NCI-H510A treated with DMSO at 0.1 percent for 48 hours (cell line): ENCODE measurements at places on chromosomes 1 and 21.

DNA sequence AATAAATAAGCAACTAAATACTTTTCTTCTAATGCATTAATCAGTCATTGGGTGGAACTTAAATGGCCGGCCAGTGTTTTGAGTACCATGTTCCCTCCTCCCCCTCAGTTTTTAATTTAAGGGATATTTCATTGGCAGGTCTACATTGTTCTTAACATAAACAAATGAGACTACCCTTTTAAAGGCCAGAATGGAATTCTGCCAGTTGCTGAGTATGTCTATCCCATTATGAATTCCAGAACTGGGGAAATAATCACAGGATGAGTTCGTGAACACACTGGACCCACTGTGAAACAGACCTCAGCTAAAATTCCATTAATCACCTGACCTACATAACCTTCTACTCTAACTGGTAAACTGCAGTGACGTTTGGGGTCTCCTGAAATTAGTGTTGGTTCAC lies 305.5 kb upstream of the PKN2 start:
- DNase-seq = no peak

GRCh38 chr1:185010361-185010760 lies 35.0 kb upstream of the RNF2 start:
- no peak for DNase-seq

DNA sequence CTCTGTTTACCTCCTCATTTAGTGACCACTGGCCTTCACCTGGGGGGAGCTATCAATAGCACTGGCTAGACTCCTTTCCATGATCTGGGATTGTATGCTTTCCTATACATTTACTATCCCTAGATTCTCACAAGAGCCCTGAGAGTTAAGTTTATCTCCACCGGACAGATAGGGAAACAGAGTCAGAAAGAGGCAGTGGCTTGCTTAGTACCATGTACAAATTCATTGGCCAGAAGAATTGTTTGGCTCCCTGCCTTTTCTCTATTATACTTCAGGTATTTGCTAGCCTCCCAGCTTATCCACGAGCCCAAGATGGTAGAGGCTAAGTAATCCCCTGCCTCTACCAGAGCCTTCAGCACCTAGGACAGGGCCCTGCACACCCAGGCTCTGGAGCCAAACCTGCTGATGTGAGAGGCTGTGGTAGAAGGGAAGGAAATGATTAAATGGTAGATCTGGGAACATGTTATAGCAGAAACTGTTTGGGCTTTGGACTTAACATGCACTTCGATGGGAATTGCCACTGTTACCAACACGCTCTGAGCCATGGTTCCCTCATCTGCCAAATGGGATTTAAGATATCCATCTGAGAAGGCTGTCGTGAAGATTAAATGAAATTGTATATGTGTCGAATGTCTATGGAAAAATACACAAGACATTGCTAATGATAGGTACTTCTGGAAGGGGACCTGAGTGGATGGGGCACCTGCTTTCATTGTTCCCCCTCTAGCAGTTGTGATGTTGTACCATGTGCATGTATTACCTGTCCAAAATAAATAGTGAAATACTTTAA lies 3.1 kb upstream of the BLACAT1 start:
- DNase-seq = no peak

GRCh38 chr1:177209357-177209756 lies 38.6 kb downstream of the BRINP2 start:
- peak; percentile 95 for DNase-seq

GRCh38 chr1:207933205-207933800 lies 22.4 kb upstream of the CD34 start:
- DNase-seq = no peak

DNA sequence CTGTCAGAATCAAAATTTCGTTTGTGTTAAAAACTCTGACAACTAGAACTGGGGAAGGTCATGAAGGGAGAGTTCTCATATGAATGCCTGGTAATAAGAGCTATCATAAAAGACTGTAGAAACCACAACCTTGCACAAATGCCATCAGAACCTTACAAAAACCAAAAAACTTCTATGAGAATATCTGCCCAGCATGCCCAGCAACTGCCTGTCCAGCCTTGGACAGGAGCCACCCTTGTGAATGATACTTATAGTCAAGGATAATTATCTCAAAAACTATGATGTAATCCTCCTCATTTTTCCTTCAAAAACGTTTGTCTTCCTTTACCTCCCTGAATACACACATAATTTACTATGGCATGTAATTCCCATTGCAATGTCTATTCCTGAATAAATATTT lies 53.4 kb upstream of the C1orf185 start:
- no peak for DNase-seq

- no peak for DNase-seq
These were observed 4.9 kb downstream of the ADAMTSL4 start for GRCh38 chr1:150554086-150554452.

DNA sequence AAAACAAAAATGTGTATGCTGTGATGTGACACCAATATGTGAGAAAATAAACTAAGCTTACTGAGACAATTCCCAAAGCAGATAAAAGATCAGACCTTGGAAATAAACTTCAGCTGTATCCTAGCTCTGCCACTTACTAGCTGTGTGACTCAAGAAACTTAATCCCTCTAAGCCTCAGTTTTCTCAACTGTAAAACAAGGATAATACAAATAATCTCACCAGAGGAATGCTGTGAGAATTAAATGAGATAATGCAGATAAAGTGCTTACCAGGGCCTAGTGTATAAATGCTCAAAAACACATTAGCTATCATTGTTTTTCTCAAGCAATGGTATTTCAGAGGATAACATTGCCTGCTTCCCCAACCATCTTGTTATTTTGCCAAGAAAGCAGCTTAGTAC lies 2.1 kb downstream of the HEATR1 start:
- no peak for DNase-seq

DNA sequence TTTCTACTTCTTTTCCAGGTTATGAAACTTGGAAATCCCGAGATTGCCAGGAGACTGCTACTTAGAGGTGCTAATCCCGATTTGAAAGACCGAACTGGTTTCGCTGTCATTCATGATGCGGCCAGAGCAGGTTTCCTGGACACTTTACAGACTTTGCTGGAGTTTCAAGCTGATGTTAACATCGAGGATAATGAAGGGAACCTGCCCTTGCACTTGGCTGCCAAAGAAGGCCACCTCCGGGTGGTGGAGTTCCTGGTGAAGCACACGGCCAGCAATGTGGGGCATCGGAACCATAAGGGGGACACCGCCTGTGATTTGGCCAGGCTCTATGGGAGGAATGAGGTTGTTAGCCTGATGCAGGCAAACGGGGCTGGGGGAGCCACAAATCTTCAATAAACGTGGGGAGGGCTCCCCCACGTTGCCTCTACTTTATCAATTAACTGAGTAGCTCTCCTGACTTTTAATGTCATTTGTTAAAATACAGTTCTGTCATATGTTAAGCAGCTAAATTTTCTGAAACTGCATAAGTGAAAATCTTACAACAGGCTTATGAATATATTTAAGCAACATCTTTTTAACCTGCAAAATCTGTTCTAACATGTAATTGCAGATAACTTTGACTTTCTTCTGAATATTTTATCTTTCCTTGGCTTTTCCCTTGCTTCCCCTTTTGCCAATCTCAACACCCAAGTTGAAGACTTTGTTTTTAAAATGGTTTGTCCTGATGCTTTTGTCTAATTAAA lies 4.0 kb downstream of the CDKN2C start:
- no peak for DNase-seq

DNA sequence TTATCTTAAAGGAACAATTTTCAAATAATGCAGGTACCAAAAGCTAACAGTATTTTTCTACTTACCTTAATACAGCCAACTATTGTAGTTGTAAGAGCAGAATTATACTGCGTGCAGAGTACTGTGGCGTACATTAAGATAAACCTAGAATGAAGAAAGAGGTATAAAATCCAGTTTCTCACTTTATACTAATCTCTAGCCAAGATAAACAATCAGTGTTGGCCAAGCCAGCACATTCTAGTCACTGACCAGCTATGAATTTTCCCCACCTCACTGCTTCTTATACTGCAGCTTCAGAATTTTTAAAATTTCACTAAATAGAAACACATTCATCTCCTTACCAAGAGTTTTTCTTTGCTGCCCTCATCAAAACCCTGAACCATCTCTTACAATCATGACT lies 33.6 kb downstream of the SLC35D1 start:
- DNase-seq = no peak

DNA sequence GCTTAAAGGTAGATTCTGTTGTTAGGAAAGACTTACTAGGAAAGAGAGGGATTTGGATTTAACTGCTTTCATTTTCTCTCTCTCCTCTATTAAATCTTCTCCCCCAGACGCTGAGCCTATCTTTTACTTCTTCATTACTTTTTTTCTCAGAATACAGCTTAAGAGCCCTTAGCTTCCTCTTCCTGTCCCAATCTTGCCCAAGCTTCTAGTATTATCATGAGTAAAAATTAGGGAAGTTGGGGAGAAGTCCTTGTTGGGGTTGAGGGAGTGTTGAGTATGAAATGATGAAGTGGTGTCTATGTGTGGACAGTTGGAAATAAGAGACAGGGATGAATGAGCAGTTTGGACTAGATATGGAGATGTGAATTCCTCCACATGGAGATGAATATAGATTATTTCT lies 35.0 kb downstream of the ACP6 start:
- no peak for DNase-seq

DNA sequence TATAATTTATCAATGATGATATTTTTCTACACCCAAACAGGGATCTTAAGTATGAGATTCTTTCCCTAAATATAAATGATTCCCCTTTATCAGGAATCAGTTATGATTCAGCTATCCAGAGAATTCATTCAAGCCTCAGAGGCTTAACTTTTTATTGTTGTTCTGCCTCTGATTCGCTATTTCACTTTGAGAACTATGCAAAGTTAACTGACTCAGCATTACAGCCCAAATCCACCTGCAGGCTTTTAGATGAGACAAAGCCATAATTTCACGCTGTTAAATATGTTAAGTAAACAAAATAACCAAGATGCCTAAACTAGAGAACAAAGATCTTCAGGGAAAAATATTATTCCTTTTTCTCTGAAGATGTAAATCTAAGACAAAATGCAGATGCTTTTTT lies 8.5 kb downstream of the SCYL3 start:
- DNase-seq = no peak

GRCh38 chr1:47849005-47849521 lies 148.1 kb downstream of the TRABD2B start:
- DNase-seq = no peak

DNA sequence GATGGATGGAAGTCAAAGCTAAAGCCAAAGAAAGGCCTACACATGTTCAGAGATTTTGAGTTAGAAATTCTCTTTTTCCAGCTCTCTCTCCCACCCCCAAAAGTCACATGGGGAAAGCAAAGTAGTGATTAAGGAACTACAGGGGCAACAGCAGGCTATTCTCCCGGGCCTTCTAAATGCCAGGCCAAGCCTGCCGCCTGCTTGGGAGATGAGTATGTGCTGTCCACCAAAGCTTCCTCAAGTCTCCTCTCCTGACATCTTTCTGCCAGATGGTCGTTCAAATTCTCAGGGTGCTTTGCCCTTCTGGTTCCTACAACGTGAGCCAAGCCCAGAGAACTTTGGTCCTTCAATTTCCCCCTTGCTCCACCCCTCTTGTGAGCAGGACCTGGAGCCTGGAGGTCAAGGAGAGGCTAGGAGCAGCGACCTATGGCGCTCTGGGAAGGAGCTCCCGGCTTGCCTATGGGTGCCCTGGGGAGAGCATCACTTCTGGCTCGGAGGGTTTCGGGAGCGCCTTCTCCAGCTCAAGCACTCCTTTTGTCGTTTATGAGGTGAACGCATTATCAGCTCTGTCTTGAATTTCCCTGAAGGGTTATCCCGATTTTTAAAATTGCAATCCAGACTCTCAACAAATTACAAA lies 4.4 kb upstream of the PRRX1 start:
- no peak for DNase-seq

- no peak for DNase-seq
These were observed 131.2 kb downstream of the TGFB2 start for GRCh38 chr1:218476385-218476784.

- DNase-seq = no peak
These were observed 366.9 kb downstream of the SIPA1L2 start for GRCh38 chr1:232262991-232263390.

DNA sequence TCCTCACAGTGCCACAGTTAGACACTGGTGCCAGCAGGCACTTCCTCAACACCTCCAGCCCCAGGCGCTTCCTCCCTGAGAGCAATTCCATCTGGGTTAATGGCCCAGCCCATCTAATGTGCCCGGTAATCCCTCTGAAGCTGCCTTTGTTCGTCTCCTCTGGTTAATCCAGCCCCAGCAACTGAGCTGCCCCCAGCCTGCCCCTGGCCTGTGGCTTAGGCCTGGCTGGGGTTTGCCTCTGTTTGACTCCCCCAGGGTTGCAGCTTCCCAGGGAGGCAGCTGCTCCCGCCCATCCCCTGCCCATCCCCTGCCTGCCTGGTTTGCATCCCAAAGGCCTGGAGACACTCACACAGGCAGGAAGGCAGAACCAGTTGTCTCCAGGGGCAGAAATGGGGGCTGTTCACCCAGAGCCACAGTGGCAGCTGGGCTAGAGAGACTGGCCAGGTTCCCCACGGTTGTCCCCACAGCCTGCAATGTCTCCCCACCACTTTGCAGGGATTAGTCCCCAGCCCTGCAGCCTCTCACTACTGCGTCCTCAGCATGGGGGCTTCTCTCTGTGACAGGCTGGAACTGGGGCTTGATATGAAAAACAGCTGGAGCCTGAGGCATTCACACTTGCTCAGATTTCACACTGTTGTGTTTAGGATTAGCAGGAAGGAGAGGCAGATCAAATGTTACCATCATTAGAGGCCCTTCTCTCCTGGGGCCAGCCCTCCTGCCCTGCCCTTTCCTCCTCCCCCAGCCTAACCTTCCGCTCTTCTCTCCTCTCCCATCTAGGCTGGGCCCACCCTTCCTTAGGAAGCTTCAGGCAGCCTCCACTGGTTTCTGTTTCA lies 120.2 kb downstream of the TLR5 start:
- peak; percentile 30 for DNase-seq

GRCh38 chr1:201591981-201592380 lies 53.1 kb downstream of the NAV1 start:
- DNase-seq = peak; percentile 17

GRCh38 chr1:4121834-4122512 lies 221.9 kb upstream of the C1orf174 start:
- DNase-seq = no peak

DNA sequence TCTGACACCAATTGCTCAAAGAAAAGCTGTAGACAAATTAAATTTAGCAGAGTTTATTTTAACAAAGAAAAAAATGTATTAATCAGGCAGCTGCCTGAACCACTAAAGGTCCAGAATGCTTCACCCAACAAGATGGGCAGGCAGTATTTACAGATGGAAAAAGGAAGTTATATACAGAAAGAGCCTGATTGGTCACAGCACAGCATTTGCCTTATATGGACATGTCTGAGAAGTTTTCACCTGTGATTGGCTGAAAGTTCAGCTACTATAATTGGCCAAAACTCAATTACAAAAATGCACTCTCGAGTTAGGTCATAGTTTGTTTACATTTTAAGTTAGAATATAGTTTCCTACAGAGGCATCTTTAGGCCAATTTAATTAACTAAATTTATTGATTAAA lies 15.1 kb upstream of the FMO1 start:
- no peak for DNase-seq

DNA sequence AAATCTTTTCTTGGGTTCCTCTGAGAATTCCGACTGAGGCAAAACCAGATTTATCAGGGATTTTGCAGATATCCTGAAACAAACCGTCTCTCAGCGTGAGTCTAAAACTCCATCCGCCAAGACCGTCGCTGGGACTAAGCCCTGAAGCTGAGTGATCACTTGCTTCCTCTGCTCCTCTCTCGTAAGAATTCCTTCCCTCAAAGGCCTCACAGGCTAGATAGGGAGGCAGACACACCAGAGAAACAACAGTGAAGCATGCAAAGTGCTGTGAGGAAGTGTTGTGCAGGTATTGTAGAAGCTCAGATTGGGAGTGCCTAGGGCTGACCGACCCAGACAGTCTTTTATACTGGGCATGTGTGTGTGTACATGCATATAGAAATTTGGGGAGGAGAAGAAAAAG lies 119.1 kb downstream of the RGS7 start:
- no peak for DNase-seq
